T-helper 17 cell (primary cell): ENCODE measurements at places on chromosomes 5 and 9.
A peak's percentile ranks its signal among the peaks of the same experiment; 100 is the strongest.

DNA sequence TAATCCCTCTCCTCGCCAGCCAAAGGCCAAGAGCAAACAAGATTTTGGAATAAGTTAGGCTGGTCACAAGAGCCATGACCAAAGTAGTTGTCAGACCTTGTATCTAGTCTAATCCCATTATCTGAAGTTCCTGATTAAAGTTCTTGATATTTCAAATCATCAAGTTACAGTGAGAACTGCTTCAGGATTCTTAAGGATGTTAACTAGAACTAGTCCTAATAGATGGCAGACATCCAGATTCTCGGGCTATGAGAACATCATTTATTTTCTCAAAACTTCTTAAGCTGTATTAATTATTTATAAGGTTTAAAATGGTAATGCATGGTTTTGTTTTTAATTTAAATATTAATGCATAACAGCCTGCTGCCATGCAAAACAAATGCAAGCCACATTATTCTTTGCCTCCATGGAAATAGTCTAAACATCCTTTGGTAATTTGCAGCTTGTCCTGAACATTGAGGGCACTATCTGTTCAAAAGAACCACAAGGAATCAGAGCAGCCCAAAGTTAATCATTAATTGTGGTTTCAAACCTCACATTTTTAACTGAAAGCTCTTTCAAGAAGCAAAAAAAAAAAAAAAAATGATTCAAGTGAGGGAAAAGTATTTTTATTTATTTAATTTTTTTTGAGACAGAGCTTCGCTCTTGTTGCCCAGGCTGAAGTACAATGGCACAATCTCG lies 95.1 kb downstream of the TTC39B start:
- peaks cover 12% of the 10 kb centered on the region for H3K36me3 ChIP-seq
- H3K4me1 ChIP-seq, result peaks cover 10% of the 10 kb centered on the region
- H3K4me3 ChIP-seq, result no peak overlapping the region
- no peak overlapping the region for H3K27ac ChIP-seq

GRCh38 chr9:93262537-93263310 lies 78.8 kb downstream of the WNK2 start:
- no peaks in the 10 kb centered on the region for H3K36me3 ChIP-seq
- no peak overlapping the region for H3K27ac ChIP-seq
- no peak overlapping the region for H3K4me3 ChIP-seq
- no peak for DNase-seq
- H3K4me1 ChIP-seq, result peaks cover 5% of the 10 kb centered on the region
- H3K27me3 ChIP-seq, result peaks cover 27% of the 10 kb centered on the region

DNA sequence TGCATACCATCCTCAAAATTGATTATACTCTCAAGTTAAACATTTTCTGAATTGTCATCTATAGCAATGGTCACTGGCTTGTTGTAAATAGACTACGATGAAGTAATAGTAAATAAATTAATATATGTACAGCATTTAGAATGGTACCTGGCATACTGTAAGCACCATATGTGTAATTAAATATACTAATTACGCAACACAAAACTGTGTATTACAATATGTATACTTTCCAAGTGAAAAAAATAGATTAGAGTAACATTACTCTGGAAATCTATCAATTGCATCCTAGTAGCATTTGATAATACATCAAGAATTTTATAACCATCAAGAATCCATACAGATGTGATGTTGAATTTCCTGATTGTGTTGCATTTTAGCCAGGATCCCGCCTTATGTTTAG lies 17.2 kb upstream of the ROR2 start:
- no peak overlapping the region for H3K4me3 ChIP-seq
- H3K36me3 ChIP-seq, result peaks cover 2% of the 10 kb centered on the region
- H3K27me3 ChIP-seq, result peaks cover 56% of the 10 kb centered on the region
- no peaks in the 10 kb centered on the region for H3K4me1 ChIP-seq
- DNase-seq, result no peak

GRCh38 chr5:109318455-109319108 lies 91.2 kb downstream of the PJA2 start:
- no peaks in the 10 kb centered on the region for H3K4me1 ChIP-seq
- DNase-seq, result no peak
- no peaks in the 10 kb centered on the region for H3K27me3 ChIP-seq
- H3K36me3 ChIP-seq, result no peaks in the 10 kb centered on the region

DNA sequence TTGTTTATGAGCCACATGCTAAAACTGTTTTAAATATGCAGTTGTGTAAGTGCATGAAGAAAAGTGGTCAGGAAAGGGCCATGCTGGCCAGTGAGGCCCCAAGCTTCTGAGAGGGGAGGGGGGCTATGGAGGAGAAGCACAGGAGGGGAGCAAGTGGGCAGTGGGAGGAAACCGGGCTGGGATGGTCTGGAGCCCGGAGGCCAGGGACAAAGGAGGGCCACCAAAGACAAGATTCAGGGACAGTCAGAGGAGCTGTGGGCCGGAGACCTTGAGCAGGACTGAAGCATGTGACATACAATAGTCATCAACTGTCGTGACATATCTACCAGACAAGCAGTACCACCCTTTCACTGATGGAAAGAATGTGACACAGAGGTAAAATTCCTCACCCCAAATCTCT lies 333.2 kb upstream of the IRX1 start:
- no peak for DNase-seq
- no peak overlapping the region for H3K4me3 ChIP-seq
- no peaks in the 10 kb centered on the region for H3K4me1 ChIP-seq
- no peak overlapping the region for H3K27ac ChIP-seq
- H3K36me3 ChIP-seq, result no peaks in the 10 kb centered on the region

DNA sequence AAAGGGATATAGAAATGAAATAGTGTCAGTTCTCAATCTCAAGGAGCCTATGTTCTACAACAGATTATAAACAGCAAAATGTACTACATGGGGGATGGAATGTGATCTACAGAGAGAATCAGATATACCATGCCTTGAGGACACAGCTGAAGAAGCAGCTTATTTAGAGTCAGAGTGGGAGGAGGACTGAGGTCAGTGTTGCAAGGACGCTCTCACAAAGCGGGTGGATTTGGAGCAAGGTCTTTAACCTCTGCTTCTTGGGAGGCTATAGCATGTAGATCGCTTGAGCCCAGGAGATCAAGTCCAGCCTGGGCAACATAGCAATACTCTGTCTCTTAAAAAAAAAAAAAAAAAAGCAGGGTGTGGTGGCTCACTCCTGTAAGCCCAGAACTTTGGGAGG lies 32.8 kb upstream of the PLIN2 start:
- H3K4me1 ChIP-seq, result peaks cover 18% of the 10 kb centered on the region
- no peaks in the 10 kb centered on the region for H3K27me3 ChIP-seq
- H3K27ac ChIP-seq, result no peak overlapping the region
- no peak overlapping the region for H3K4me3 ChIP-seq
- H3K36me3 ChIP-seq, result no peaks in the 10 kb centered on the region
- no peak for DNase-seq

GRCh38 chr5:135155616-135156214 lies 121.7 kb upstream of the PITX1 start:
- H3K27me3 ChIP-seq, result no peaks in the 10 kb centered on the region
- H3K36me3 ChIP-seq, result no peaks in the 10 kb centered on the region
- H3K4me3 ChIP-seq, result no peak overlapping the region
- H3K27ac ChIP-seq, result no peak overlapping the region
- H3K4me1 ChIP-seq, result no peaks in the 10 kb centered on the region

- peak overlapping the region; percentile 87 for H3K4me3 ChIP-seq
- peak overlapping the region; percentile 47 for H3K27ac ChIP-seq
- no peak for DNase-seq
- peaks cover 5% of the 10 kb centered on the region for H3K4me1 ChIP-seq
- peaks cover 25% of the 10 kb centered on the region for H3K27me3 ChIP-seq
These were observed 398 bp upstream of the BASP1 start for GRCh38 chr5:17216974-17217492.

GRCh38 chr5:137142764-137143605 lies 356.1 kb downstream of the SPOCK1 start:
- H3K27me3 ChIP-seq, result peaks cover 37% of the 10 kb centered on the region
- no peak for DNase-seq
- no peak overlapping the region for H3K27ac ChIP-seq
- H3K4me3 ChIP-seq, result no peak overlapping the region
- H3K4me1 ChIP-seq, result no peaks in the 10 kb centered on the region

DNA sequence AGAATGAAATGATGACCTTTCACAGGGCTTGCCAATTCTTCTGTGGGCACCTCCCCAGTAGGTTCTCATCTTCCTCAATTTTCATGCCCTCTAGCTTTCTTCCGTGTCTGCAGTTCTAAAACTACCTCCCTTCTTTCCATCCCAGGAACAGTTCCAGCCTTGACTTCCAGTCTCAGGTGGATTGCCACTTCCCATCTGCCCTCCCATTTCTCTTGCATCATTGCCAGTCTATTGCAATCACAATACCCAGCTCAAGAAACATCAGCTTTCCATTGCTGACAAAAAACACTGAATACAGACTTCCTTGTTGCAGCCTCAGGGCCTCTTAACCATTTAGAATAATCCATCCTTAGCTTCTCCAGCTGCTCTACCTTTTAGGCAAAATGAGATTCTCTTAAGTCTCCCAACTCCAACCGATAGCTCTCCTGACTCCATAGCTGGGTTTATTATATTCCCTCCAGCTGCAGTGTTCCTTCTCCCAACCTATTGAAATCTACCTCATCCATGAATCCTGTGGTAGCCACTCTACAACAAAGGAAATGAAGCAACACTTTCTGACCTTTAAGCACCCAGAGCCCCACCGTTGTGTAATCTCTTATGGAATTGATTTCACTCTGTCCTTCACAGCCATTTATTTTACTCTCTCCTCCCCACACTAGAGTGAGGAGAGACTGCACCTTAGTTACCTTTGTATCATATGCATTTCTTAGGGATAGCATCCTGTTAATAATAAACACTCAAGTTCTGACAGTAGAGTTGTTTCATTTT lies 75.6 kb upstream of the PCA3 start:
- H3K27me3 ChIP-seq, result peaks cover 47% of the 10 kb centered on the region
- H3K4me1 ChIP-seq, result peaks cover 7% of the 10 kb centered on the region
- DNase-seq, result no peak
- H3K27ac ChIP-seq, result no peak overlapping the region

DNA sequence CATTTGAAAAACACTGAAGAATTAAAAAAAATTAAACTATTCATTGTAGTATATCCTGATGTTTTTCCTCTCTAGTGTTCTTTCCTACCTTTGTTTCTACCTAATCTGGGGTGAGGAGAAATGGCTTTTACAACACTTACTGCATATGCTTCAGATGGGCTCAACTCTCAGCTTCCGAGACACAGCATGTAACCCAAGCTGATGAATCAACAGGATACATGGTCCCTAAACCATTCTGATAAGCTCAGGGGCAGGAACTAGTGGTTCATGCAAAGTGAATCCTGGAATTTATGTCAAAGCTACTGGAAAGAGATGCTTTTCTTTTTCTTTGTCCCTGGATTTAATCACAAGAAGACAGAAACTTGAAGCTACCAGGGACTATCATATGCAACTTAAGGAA lies 672.5 kb upstream of the RORB start:
- H3K4me3 ChIP-seq, result no peak overlapping the region
- no peak overlapping the region for H3K27ac ChIP-seq
- DNase-seq, result no peak
- H3K36me3 ChIP-seq, result no peaks in the 10 kb centered on the region
- no peaks in the 10 kb centered on the region for H3K27me3 ChIP-seq

- H3K4me3 ChIP-seq, result no peak overlapping the region
- no peak for DNase-seq
- peaks cover 70% of the 10 kb centered on the region for H3K27me3 ChIP-seq
- peaks cover 3% of the 10 kb centered on the region for H3K4me1 ChIP-seq
- no peak overlapping the region for H3K27ac ChIP-seq
- H3K36me3 ChIP-seq, result no peaks in the 10 kb centered on the region
These were observed 13.0 kb upstream of the SMIM32 start for GRCh38 chr5:136205941-136206340.

- H3K4me3 ChIP-seq, result no peak overlapping the region
- no peak for DNase-seq
- H3K36me3 ChIP-seq, result no peaks in the 10 kb centered on the region
These were observed 455.1 kb upstream of the TLE4 start for GRCh38 chr9:79116709-79117108.

GRCh38 chr9:110837401-110838005 lies 168.9 kb downstream of the MUSK start:
- H3K4me3 ChIP-seq, result no peak overlapping the region
- no peaks in the 10 kb centered on the region for H3K4me1 ChIP-seq
- no peak overlapping the region for H3K27ac ChIP-seq
- H3K36me3 ChIP-seq, result no peaks in the 10 kb centered on the region

- H3K27ac ChIP-seq, result no peak overlapping the region
- no peak overlapping the region for H3K4me3 ChIP-seq
- no peaks in the 10 kb centered on the region for H3K36me3 ChIP-seq
These were observed 310.0 kb downstream of the ASTN2 start for GRCh38 chr9:117104716-117105495.

DNA sequence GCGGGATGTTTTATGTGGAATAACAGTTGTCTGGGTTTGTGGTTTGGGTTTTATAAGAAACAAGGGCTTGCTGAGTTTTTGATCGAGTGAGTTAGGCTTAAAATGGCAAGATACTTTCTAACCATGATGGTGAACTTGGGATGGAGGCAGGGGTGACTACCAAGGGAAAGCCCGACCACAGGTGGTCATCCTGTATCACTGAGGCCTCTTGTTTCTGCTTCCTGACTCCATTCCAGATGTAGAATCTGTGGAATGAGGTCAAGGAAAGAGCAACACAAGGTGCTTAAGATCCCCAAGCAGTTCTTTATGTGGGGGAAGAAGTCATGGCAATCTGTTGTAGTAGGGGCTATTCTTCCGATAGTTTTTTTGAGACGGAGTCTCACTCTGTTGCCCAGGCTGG lies 122.3 kb downstream of the GOLPH3 start:
- peaks cover 14% of the 10 kb centered on the region for H3K27me3 ChIP-seq
- H3K36me3 ChIP-seq, result peaks cover 6% of the 10 kb centered on the region
- H3K27ac ChIP-seq, result no peak overlapping the region

DNA sequence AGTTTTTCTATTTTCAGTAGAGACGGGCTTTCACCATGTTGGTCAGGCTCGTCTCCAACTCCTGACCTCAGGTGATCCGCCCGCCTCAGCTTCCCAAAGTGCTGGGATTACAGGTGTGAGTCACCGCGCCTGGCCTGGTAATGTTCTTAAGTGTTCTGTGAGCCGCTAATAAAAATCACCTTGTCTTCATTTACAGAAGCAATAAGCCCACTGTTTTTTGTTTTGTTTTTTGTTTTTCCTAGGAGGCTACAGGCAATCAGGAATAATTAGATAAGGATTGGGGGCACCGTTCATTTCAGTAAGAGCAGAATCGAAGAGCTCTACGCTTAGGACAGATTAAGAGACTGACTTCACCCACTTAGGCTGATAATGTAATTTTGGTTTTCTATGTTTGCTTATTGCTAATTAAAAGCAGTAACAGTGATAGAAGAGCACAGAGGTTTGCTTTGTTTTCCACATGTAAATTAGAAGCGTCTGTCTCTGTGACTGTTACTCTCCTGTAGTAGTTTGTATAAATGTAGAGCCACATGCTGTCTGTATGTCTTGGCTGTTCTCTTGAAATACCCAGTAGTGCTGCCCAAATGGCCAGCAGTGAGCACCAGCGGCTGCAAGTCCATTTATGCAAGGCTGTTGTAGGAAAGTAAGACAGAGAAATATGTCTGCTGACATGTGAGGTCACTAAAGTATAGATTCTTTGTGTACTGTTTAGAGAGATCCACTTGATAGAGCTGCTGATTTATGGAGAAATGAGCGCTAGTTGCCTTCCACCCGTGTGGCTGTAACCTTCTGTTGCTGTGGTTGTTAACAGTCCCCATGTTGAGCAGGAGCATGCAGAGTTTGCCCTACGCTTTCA lies 30.5 kb downstream of the TRIO start:
- H3K4me1 ChIP-seq, result peaks cover 10% of the 10 kb centered on the region
- DNase-seq, result no peak
- H3K27ac ChIP-seq, result no peak overlapping the region

GRCh38 chr9:95085861-95086563 lies 231.5 kb downstream of the FANCC start:
- H3K27me3 ChIP-seq, result no peaks in the 10 kb centered on the region
- H3K27ac ChIP-seq, result no peak overlapping the region
- H3K36me3 ChIP-seq, result no peaks in the 10 kb centered on the region
- H3K4me1 ChIP-seq, result no peaks in the 10 kb centered on the region
- DNase-seq, result no peak
